Pulmonary artery endothelial cell (primary cell): ENCODE measurements at places on chromosomes 12 and 14. TPM values are rescaled to one million over a fixed set of nuclear protein-coding genes. Genes with fewer than 3 reads are reported as not detected.

GRCh38 chr14:28757786-28758185 is 8.8 kb upstream of the FOXG1 start:
- no peak for DNase-seq

The MIP gene
- total RNA-seq: 0.07 and 0.20 TPM in 2 replicates

The RPGRIP1 gene
- total RNA-seq: not detected in 2 replicates

DNA sequence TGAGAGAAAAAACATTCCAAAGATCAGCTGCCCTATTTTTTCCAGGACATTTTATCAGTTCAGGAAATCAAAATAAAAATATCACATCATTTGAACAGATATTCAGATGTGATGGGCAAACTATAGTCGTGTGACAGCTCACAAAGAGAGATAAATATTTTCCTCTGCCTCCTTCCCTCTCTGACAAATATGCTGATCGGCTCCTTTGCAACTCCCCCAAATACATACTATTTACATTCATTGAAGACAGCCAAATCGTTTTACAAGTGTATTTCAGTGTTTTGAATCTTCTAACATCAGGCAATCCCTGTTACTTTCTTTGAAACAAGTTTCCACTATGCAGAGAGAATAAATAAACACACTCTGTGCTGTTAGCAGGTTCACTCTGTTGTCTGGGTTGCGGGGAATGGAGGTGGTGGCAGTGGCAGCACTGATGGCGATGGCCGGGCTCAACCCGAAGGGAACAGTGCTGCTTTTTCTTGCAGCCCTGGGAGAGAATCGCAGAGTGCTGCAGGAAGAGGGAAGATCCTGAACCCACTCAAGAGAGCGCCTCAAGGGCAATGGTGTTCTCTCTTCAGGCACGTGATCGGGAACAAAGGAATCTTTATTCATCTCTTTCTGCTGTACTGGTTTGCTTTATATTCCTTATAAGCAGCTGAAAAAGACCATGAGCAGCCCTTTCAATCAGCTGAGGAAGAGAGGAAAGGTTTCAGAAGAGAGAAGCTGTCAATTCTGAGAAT is 142.5 kb downstream of the PHLDA1 start:
- no peak for DNase-seq

The CNTN1 gene
- total RNA-seq: 0.79 TPM in 1 of 2 replicates, not detected in the other

The CMA1 gene
- total RNA-seq: not detected in 2 replicates
